Effector memory CD4-positive, alpha-beta T cell (primary cell): ENCODE measurements at places on chromosomes 2 and 18.

GRCh38 chr2:1736997-1737480 is 7.3 kb downstream of the PXDN start:
- DNase-seq, result no peak

DNA sequence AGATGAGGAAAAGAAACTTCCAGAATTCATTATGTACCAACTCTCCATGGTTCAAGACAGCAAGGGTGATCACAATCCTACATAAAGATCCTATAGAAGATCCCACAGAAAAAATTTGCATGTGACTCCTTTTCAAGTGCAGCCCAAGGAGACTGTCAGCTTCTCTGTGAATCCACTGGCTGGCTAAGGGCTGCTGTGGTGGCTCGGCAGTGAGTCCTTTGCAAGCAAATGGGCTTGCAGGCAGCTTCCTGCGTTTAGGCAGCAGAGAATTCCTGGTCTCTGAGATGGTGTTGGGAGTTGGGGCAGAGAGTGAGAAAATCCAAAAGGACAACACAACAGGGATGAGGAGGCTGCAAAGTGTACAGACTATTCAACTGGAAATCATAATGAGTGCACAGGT is 43.4 kb downstream of the NABP1 start:
- no peak for DNase-seq

DNA sequence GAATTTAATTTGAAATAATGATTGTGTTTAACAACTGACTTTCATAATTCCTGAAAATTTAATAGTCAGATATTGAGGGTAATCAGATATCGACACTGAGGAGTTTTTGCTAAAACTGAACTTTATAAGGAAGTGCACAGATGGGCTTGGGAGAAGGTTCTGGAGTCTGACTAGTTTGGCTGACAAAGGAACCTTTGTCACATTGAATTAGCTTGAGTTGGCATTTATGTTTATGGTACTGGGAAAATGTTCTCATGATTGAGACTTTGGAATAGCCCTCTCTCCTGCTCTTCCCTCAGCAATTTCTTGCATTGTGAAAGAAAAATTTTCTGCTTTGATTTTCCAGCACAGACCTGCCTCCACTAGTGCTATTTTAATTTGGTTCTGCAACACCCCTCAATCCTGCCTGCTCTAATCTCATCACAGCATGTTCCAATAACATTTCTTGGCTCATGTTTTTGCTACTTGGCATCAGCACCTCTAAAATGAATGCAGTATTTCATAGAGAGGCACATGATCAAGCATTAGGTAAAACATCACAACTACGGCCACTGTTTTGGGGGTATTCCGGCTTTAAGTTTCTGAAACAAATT is 133.9 kb upstream of the FSHR start:
- DNase-seq, result no peak

DNA sequence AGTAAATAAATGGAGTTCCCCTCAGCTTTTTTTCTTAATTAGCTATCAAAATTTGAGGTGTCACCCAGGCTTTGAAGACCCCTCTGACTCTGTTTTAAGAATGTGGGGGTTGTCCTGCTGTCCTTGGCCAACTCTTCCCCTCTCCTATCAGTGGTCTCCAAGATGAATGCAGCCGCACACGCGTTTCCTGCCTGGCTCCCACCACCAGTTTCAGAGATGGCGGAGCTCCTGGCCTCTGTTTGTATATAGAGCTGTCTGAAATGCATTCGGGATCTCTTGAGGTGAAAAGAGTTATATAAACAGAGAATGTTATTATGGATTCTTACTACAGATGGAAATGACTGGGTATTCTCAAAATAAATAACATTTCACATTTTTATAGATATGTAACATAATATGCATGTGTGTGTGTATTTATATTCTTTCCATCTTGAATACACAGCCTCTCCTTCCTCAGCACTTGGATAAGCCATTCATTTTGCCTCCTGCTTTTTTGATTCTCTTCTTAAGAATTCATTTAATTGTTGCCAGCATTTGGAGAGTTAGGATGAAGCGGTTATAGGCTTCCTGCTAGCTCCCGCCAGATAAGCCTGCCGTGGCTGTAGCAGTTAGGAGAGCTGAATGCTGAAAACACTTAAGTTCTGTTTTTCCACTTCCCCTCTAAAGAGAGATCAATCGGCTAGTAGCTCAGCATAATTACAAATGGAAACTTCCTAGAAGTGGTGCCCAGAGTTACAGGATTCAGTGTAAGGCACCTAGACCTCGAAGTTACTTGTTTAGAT is 659.3 kb upstream of the FANCL start:
- DNase-seq, result no peak

GRCh38 chr18:24161304-24161703 is 22.4 kb downstream of the CABYR start:
- DNase-seq, result no peak

GRCh38 chr2:101367508-101367907 is 19.8 kb downstream of the CREG2 start:
- DNase-seq, result no peak

- no peak for DNase-seq
Measured at GRCh38 chr2:7758073-7758759, 841.0 kb downstream of the RNF144A start.

GRCh38 chr18:47370052-47370451 is 118.6 kb upstream of the SKOR2 start:
- no peak for DNase-seq

- no peak for DNase-seq
Measured at GRCh38 chr2:6067806-6068205, 375.6 kb downstream of the SOX11 start.

DNA sequence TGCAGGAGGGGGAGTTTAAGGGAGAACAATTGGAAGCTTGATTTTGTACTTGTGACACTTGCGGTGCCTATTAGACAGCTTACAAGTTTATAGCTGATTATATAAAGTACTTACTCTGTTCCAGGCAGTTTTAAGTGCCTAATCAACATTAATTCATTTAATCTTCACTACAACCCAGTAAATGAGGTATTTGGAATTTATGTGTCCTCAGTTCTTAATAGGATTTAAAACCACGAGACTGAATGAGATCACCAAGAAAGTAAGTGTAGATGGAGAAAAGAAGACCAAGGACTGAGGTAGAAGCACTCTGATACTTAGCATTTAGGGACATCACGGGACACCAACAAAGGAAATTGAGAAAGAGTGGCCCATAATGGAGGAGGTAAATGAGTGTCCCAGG is 49.8 kb downstream of the ZC3H15 start:
- DNase-seq, result no peak

DNA sequence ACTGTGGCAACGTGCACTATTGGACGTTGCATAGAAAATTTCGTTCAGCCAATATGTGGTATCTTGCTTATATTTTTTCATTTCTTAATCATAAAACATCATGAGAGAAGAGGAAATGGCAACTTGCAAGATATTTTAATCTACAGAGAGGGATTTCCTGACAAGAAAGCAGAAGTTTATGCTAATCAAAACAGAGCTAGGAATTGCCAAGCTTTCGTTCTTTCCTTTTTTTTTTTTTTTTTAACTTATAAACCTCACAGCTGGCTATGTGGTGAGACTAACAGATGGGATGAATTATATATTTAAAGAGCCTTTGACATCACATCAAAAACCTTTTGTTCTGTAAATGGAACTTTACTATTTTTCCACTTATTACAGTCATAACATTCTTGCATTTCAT is 1136.9 kb upstream of the TMEFF2 start:
- DNase-seq, result no peak

- no peak for DNase-seq
Measured at GRCh38 chr2:118845005-118845521, 2.4 kb downstream of the EN1 start.

GRCh38 chr2:155178921-155179320 is 480.4 kb downstream of the KCNJ3 start:
- DNase-seq, result no peak

DNA sequence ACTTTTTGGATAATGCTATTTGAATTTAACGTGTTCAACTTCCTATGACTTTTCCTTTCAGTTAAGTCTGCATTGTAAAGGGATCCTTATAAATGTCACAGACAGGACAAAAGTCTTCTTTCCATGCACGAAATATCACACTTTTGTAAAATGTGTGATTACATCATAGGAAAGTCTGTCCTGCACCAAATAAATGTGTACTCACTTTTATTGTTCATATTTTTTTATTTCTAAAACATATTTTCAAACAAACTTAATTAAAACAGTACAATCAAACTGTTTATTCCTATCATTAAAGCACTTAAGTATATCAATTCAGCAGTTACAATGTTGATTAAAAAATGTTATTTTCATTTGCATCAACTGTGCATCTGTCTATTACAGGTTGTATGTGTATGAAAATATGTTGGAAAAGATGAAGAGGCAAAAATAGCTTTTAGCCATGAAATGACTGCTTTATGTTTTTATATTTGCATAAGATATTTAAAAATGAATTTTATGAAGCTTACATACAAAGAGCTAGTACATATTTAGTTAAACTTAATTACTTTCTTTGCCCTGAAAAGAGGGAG is 105.6 kb downstream of the CSRNP3 start:
- no peak for DNase-seq

- DNase-seq, result no peak
Measured at GRCh38 chr2:226828191-226828590, 7.7 kb upstream of the RHBDD1 start.

GRCh38 chr2:164793529-164793928 is 48.1 kb downstream of the COBLL1 start:
- no peak for DNase-seq

GRCh38 chr2:58796239-58796910 is 555.2 kb upstream of the FANCL start:
- no peak for DNase-seq

DNA sequence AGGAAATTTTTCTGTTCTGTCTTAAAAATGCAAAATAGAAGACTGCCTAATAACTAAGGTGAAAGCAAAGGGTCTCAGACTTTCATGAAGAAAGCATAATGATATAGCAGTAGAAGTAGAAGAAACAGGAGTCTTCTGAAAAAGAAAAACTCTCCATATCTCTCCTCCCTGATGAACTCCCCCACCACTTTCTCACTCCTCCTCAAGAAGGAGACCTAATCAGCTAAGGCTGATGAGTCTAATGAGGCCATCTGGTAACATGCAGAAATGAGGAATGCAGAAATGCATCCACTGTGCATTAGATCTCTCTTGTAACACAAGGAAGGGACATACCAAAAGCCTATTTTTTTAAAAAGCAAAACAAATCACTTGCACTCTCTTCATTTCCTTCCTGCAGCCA is 273.7 kb upstream of the UBE2E3 start:
- DNase-seq, result no peak

GRCh38 chr18:27649621-27650020 is 464.5 kb upstream of the CHST9 start:
- DNase-seq, result no peak

DNA sequence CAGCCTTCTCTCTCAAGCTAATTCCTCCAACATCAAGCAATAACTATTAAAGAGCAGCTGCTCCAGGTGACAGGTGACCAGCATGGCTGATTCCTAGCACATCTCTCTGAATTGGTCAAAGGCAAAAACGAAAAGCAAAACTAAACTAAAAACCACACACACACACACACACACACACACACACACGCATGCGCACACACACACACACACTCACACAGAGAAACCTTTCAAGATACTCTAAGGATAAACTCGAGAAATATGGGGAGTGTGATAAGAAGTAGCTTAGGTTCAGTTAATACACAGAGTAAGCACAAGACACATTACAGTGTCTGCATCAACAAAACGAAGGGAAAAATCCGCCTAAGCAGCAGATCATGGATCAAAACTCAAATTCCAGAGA is 74.5 kb upstream of the FZD7 start:
- no peak for DNase-seq
